Transverse colon (tissue), 4 donors: ENCODE measurements at places on chromosomes 3 and 15. TPM values are rescaled to one million over a fixed set of nuclear protein-coding genes. Genes with fewer than 3 reads are reported as not detected.
A peak's percentile ranks its signal among the peaks of the same experiment; 100 is the strongest.

DNA sequence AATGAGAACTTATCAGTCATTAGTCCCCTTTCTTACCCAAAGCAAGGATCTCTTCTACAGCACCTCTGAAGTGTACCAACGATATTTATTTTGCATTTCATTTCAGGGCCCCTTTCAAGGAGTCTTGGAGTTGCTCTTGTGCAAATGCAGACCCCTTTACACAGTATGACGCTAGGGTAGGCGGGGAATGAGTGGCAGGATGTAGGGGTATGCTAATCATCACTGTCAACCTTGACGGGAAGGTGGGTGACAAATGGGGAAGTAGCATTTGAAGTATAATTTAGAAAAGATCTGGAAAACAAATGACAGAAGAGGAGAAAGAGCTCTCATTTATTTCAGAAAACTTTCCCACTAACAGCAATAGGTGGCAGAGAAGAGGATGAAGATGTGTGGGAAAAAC lies 94.4 kb downstream of the LRRN1 start:
- H3K27ac ChIP-seq = no peak overlapping the region
- H3K36me3 ChIP-seq = no peaks in the 10 kb centered on the region
- no peak overlapping the region for H3K4me3 ChIP-seq
- H3K4me1 ChIP-seq = no peaks in the 10 kb centered on the region
- DNase-seq = no peak

DNA sequence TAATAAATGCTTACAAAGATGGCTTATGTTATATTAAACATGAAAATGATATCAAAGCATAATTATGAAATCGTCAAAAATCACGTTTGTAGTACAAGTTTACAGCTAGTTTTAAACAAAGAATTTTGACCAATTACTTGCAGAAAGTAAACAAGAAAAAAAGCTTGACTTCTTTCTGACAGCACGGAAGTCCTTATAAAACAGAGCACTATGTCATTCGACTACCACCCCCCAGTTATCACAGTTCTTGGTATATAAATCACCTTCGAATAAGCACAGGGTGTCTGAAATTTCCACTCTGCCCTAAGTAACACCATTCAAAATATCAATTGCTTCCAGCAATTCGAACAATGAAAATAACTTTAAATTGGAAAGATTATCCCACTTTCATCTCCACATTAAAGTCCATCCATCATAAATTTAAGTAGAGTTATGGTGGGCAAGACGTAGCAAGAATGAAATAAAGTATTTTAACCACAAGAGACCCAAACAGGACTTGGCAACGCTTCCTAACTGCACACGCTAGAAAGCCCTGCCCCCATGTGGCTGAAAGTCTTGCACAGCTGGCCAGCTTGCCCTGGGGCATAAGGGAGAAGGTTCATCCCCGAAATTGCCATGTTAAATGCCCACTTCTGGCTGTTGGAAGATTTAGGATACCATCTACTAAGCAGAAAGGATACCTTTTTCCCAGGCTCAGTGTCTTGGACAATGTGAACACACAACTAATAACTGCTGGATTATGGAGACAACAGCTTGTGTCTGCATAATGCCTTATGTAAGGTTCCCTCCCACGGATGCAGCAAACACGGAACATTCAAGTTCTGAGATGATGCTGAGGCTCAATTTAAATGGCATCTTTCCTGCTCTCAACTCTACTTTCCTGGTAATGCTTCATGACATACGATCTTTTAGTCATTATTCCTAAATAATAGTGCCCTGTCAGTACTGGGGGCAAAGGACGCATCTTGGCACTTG lies 116.4 kb upstream of the TJP1 start:
- H3K36me3 ChIP-seq = no peaks in the 10 kb centered on the region
- H3K4me3 ChIP-seq = no peak overlapping the region
- no peaks in the 10 kb centered on the region for H3K27me3 ChIP-seq
- no peaks in the 10 kb centered on the region for H3K4me1 ChIP-seq
- DNase-seq = no peak

- H3K4me1 ChIP-seq = peaks cover 8% of the 10 kb centered on the region
- DNase-seq = no peak
- H3K4me3 ChIP-seq = no peak overlapping the region
- no peaks in the 10 kb centered on the region for H3K27me3 ChIP-seq
- no peak overlapping the region for H3K27ac ChIP-seq
Measured at GRCh38 chr3:4731543-4732111, 238.5 kb downstream of the ITPR1 start.

DNA sequence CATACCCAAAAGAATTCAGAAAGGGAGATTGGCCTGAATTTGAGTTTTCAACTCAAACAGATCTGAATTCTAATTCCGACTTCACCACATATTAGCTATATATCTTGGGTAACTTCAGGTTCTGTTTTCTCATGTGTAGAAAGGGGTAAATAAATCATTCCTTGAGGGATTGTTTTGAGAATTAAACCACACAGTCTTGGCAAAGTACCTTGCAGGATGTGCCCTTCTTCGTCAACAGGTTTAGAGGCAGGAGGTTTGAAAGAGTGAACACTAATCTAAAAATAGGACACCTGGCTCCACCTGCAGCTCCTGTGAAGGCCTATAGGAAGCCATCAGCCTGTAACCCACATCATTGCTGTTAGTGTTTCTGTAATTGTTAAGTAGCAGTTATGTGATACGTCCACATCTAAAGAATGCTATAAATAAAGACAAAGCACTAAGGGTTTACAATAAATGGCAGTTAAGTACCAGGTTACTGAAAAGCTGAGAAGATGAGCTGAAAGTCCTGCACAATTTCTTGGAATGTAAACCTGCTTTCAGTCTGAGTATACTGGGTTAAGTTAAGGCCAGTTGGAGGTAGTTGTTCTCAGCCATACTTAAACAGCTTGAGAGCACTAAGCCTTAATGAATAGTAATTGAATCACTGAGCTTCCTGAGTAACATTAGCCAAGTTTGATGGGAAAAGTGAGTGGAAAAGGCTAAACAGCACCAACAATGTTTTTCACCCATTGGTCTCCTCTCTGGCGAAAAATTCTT lies 6.0 kb downstream of the CCDC80 start:
- H3K27ac ChIP-seq = peak overlapping the region; percentile 86
- H3K4me1 ChIP-seq = peaks cover 39% of the 10 kb centered on the region
- DNase-seq = no peak
- H3K36me3 ChIP-seq = no peaks in the 10 kb centered on the region

DNA sequence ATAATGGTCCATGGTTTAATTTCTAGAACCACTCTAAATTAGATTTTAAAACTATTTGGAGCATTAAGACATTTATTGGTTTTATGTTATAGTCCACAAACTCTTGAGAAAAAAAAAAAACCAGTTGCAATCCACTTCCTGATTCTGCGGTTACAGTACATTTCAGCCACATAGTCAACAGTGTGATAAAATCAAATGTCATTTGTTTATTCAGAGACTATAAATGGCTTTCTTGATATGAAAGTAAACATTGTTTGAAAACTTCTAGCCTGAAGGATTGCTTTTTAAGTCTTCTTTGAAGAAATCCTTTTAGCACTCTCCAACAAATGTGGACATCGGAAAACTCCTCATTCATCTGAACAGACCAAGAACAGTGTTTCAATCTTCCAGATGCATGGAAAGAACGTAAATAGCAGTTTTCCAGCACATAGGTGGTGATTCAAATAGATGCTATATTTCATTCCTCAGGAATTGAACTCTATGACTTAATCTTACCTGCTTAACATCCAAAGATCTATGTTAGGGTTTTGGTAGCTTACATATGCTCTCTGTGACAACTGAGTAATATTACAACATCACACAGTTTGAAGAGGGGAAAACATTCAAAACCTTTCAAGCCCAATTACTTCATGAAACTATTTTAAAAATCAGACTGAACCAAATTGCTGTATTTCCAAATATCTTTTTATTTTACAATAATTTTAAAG lies 87.8 kb upstream of the UBE2E2 start:
- no peak overlapping the region for H3K4me3 ChIP-seq
- H3K27me3 ChIP-seq = peaks cover 10% of the 10 kb centered on the region
- peaks cover 27% of the 10 kb centered on the region for H3K4me1 ChIP-seq

The ALDH1L1 gene
- total RNA-seq = 8.0 TPM

The ABHD17C gene
- 64.0 TPM for total RNA-seq

GRCh38 chr15:77021803-77022381 lies 27.0 kb downstream of the PSTPIP1 start:
- no peak for DNase-seq
- no peaks in the 10 kb centered on the region for H3K36me3 ChIP-seq
- no peak overlapping the region for H3K4me3 ChIP-seq
- H3K27ac ChIP-seq = no peak overlapping the region
- no peaks in the 10 kb centered on the region for H3K4me1 ChIP-seq
- H3K27me3 ChIP-seq = no peaks in the 10 kb centered on the region

DNA sequence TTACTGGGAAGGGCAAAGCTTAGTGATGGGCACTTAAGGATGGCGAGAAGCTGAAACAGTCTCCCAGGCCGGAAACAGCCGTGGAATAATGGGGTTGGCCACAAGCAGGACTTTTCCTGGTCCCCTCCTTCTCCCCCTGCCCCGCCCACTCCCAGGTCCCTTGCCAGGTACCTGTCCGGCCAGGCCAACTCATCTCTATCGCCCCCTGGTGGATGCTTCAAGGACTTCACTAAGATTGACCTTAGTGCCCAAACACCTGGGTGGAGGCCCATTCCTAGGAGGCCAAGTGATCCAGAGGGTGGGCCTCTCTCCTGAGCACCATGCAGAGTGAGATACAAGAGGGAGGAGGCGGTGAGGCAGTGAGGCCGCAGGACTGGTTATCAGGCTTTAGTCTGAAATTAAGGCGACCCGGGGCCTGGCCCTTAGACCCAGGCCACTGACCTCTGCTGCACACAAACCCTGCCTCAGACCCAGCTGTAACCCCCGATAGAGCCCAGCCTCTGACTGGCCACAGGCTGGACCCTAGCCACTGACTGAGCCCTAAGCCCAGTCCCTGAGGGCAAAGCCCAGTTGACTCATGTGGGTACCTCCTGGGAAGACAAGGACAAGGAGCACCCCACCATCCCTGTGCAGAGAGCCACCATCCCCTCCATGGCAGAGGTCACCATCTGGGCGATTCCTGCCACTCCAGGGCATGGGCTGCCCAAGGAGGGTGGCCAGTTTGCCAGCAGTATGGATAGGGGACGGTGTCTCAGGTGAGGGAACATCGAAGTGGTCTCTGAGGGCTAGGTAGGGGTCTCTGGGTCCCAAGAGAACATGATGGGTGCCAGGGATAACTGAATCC lies 37.6 kb downstream of the VIPR1 start:
- H3K27ac ChIP-seq = no peak overlapping the region
- DNase-seq = peak; percentile 85

The TNFAIP8L3 gene
- total RNA-seq = 6.8 TPM
